ENCODE measurements at places on chromosomes 4 and X.

GRCh38 chr4:71380788-71381187, 42.0 kb downstream of the SLC4A4 start:
- DNase-seq: no peak

DNA sequence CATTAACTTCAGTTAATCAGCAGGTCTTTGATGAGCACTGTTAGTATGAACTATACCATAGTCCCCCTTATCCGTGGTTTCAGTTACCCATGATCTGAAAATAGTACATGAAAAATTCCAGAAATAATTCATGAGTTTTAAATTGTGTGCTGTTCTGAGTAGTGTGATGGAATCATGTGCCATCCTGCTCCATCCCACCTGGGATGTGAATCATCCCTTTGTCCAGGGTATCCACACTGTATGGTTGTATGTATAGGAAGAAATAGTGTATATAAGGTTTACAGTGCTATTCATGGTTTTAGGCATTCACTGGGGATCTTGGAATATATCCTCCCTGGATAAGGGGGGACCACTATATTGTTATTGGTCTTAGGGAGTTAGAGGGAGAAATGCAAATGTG, 24.5 kb downstream of the ARHGAP10 start:
- DNase-seq: no peak

GRCh38 chr4:147991543-147992283, 259.8 kb downstream of the ARHGAP10 start:
- DNase-seq: no peak

DNA sequence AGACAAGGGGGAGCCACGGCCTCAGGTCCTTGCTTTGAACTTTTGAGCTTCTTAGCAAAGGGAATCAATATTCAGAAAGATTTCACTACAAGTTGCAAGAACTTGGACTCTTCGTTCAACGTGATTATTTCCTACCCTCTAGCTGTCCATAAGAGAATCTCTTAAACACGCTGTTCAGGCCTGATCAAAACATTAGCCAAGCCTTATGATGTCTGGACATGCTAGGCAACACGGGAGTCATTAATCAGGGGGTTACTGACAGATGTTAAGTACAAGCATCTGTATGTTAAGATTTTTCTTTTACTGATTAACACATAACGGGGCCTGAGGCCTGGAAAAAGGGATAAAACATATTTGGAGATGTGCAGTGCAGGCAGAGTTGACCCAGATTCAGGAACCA, 138.9 kb upstream of the IL1RAPL2 start:
- no peak for DNase-seq

DNA sequence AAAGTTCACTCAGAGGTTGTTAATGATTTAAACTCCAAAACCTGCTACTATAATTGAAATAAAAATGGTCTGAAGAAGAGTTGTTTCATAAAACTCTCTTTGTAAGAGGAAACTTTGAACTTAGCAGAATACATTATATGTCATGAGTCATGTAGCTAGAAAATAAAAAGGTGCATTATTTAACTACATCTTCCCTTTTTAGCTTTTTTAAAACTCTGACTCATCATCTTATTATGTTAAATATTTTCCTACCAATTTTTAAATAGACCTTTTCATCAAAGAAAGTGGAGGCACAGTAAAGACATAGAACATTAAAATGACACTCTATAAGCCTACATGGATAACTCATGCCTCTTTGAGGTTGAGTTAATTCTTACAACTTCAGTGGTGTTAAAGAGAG, 1.2 kb upstream of the ZNF827 start:
- DNase-seq: no peak

DNA sequence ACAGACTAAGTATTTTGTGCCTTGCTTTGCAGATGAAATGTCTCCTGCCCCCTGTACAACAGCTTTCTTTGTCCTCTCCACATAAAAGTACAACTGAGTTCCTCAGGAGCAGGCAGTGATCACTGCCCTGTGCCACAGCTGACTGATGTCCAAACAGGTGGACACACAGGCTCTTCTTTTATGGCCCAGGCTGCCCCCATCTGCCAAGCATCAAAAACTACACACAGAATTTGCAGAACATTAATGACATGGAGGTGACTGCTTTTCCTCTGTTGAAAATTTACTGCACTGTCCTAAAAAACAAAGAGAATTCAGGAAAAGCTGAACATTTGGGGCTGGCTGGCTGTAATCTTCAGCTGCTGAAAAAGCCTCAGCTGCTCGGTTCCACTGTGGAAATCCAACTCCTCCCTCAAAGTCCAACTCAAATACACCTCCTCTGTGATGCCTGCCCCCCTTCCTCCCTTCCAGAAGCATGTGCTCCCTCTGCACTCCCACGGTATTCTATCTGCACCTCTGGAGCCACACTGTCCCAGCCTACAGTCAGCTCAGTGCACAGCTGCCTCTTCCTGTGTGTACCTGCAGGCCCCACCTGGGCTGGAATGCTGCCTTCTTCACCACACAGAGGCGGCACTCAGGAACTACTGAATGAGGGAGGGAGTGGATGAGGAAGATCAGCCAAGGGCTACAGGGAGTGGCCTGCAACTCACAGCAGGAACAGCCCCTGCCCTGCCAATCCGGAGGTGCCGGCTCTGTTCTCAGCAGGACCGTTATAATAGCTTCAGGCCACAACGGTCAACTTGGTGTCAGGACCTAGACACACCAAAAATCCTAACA, 10.3 kb downstream of the AFAP1 start:
- no peak for DNase-seq

GRCh38 chrX:138859421-138859820, 147.9 kb upstream of the FGF13 start:
- DNase-seq: no peak

- no peak for DNase-seq
These were observed 5.1 kb upstream of the GABRQ start for GRCh38 chrX:152632445-152633097.

DNA sequence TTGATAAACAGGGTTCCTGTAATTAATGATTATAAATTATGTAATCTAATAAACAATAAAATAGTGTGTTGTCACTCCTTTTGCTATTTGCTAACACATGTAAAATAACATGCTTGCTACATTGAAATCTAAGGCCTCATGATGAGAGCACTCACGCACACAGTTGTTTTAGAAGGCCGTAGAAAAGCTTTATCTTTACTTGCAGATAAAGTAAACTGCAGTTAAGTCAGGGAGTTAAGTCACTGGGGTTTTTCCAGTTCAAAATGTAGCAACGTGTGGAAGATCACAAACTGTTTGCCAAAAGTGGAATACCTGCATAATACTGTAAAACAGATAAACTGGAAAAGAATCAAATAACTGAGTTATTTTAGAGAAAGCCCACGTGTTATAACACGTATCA, 187.3 kb upstream of the PACRGL start:
- DNase-seq: no peak

DNA sequence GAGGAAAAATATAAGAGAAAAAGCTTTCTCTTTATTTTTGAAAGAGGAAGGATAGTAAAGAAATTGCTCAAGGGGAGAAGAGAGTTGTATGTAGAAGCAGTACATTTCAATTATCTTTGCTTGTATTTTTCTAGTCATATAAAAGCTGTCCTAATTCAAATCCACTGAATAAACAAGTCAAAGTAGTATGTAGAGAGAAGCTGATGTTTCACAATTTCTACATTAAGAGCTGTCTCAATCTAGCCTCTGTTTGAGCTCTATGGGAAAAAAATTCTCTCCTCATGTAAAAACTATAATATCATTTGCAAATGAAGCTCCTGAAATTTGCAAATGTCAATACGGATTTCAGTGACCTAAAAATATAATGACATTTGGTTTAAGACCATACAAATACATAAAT, 52.6 kb downstream of the CHM start:
- DNase-seq: no peak

All from CD4-positive, alpha-beta T cell treated with Interleukin-15 for 1 hour (primary cell).